ENCODE measurements at places on chromosomes 3 and 15. TPM values are rescaled to one million over a fixed set of nuclear protein-coding genes. Genes with fewer than 3 reads are reported as not detected.

The MKRN2OS gene
- not detected for total RNA-seq

The MORC1 gene
- total RNA-seq, result not detected

The NRROS gene
- total RNA-seq, result 14.2 TPM

The EXD1 gene
- not detected for total RNA-seq

The SNX33 gene
- total RNA-seq, result 3.4 TPM

The ZMYND10 gene
- 3.1 TPM for total RNA-seq

The GOLGA8J gene
- 0.38 TPM for total RNA-seq

The CFAP91 gene
- not detected for total RNA-seq

The SPINT1 gene
- 8.9 TPM for total RNA-seq

The ATP10A gene
- total RNA-seq, result 71.2 TPM

The CFAP100 gene
- not detected for total RNA-seq

The SLC9C1 gene
- not detected for total RNA-seq

The CNBP gene
- total RNA-seq, result 358 TPM

The CCR1 gene
- 27.6 TPM for total RNA-seq

The CADPS gene
- not detected for total RNA-seq

The SH2D7 gene
- not detected for total RNA-seq

The SLC9A9 gene
- total RNA-seq, result 9.3 TPM

The DUOXA2 gene
- not detected for total RNA-seq

The FBXL2 gene
- total RNA-seq, result not detected

The PTPRG gene
- 0.17 TPM for total RNA-seq

The IL17RC gene
- 0.70 TPM for total RNA-seq

The ADAMTS9 gene
- not detected for total RNA-seq

The EXOG gene
- 20.5 TPM for total RNA-seq

The STRIT1 gene
- total RNA-seq, result not detected

The CPLX3 gene
- total RNA-seq, result not detected

The SNRPN gene
- total RNA-seq, result 58.1 TPM

The DAPK2 gene
- 0.46 TPM for total RNA-seq

The THSD4 gene
- not detected for total RNA-seq

The EPHA3 gene
- not detected for total RNA-seq

The TRPM1 gene
- not detected for total RNA-seq

The LRRC31 gene
- total RNA-seq, result not detected

The GRK7 gene
- 0.15 TPM for total RNA-seq

The SLC25A38 gene
- total RNA-seq, result 42.0 TPM

The CCR3 gene
- total RNA-seq, result 7.4 TPM

The HHATL gene
- not detected for total RNA-seq

The SCAMP5 gene
- total RNA-seq, result 0.87 TPM

The RGMA gene
- total RNA-seq, result 0.20 TPM

The ARMC8 gene
- total RNA-seq, result 69.2 TPM

The ANKRD34C gene
- total RNA-seq, result not detected

The ERC2 gene
- not detected for total RNA-seq

The ANKUB1 gene
- not detected for total RNA-seq

The RTP4 gene
- 6.0 TPM for total RNA-seq

The GOLGA8M gene
- total RNA-seq, result 13.5 TPM

The ARHGAP11A gene
- total RNA-seq, result 5.0 TPM

The XIRP1 gene
- total RNA-seq, result not detected

The ACKR2 gene
- 1.1 TPM for total RNA-seq

The FANCD2OS gene
- not detected for total RNA-seq

The TGM5 gene
- total RNA-seq, result not detected

The CHL1 gene
- total RNA-seq, result not detected

The GPR149 gene
- total RNA-seq, result not detected

The DPPA2 gene
- total RNA-seq, result not detected

The PRR23B gene
- total RNA-seq, result not detected

The CPN2 gene
- total RNA-seq, result not detected

The GOLGA8H gene
- total RNA-seq, result 0.49 TPM
